ENCODE measurements at places on chromosomes 4 and X. TPM values are rescaled to one million over a fixed set of nuclear protein-coding genes. Genes with fewer than 3 reads are reported as not detected.
A peak's percentile ranks its signal among the peaks of the same experiment; 100 is the strongest.

PDE5A gene
- 74.6 TPM for polyA plus RNA-seq

ANKRD37 gene
- polyA plus RNA-seq = 14.1 TPM

DNA sequence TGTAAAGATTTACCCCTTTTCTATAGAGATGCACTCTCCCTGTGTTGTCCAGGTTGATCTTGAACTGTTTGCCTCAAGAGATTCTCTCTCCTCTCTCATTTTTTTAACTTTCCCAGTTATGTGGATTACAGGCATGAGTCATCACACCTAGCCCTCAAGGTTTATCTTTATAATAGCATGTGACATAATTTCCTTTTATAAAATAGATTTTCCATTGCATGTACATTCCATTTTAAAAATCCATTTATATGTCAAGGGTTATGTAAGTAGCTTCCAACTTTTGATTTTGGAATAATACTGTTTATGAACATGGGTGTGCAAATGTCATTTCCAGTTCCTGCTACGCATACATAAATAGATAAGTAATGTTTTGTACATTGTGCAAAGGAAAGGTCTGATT, 20.6 kb downstream of the ZNF721 start:
- no peak for DNase-seq

CXCL6 gene
- polyA plus RNA-seq = not detected

DNA sequence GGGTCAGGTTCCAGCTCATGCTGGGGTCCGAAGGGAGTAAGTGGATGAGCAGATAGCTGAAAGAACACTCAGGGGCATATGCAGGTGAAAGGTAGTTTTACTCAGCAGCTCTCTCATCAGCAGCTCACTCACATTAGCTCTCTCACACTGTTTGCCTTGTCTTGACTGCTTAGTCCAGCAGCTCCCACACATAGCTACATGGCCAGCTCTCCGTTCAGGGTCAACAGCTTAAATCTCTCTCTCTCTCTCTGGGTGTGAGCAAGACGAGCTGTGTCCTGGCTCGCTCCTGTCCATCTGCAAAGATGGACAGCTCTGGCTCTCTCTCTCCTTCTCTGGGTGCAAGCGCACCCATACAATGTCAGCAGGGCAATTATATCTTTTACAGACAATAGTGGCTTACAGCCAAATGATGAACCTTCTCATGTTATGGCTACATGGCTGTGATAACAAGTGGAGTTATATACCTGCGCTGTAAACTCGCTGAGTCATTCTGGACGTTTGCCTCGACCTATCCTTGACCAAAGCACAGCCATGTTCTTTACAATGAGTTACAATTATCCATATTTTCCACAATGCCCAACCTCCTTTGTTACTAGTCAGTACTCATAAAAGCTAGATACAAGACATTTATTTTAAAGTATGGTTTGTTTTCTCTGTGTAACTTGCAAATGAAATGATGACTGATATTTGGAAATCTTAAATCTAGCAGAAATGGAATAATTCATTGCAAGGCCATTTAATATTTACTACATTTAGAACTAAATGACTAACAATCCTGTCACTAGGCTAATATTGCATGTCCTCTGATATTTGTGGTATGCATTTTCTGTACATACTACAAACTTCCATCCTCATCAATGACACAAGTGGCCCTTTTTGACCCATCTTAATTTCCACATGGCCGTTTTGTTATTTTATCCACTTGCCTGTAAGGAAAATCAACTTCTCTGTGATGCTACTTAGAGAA, 9.3 kb downstream of the PAPSS1 start:
- no peak for DNase-seq

- DNase-seq = no peak
Measured at GRCh38 chrX:123167621-123168020, 16.5 kb upstream of the GRIA3 start.

DNA sequence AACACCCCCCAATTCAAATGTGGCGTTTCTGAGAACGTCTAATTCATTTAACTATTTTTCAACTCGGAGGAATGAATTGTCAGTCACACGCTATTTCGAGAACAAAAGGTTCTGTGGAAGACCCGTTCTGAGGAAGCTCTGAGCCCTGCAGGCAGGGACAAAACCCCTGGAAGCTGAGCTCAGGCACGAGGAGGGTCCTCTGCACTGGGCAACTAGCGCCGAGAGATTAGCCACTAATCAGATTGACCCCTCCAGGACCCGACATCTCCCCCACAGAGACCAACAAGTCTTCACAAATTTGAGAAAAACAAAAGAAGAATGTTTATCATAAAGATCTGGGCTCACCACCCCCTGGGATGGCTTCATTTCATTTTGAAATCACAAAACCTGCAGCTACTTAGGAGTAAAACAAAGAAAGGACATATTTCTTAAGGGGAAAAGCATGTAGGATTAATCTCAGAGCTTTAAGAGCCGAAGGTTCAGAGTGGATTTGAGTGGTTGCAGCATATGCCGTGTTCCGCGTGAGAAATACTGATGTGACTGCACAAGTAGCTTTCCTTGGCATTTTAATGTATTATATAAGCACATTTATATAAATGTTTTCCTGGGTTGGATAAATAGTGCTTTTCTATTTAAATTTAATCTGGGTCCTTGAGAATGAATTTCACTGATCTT, 41.8 kb downstream of the ADRA2C start:
- no peak for DNase-seq

ETDA gene
- 0.37 TPM for polyA plus RNA-seq

GRCh38 chr4:53711926-53712325, 120.6 kb upstream of the LNX1 start:
- DNase-seq = no peak

MAGEA1 gene
- not detected for polyA plus RNA-seq

- DNase-seq = no peak
Measured at GRCh38 chr4:188976644-188977115, 837.4 kb downstream of the TRIML1 start.

DNA sequence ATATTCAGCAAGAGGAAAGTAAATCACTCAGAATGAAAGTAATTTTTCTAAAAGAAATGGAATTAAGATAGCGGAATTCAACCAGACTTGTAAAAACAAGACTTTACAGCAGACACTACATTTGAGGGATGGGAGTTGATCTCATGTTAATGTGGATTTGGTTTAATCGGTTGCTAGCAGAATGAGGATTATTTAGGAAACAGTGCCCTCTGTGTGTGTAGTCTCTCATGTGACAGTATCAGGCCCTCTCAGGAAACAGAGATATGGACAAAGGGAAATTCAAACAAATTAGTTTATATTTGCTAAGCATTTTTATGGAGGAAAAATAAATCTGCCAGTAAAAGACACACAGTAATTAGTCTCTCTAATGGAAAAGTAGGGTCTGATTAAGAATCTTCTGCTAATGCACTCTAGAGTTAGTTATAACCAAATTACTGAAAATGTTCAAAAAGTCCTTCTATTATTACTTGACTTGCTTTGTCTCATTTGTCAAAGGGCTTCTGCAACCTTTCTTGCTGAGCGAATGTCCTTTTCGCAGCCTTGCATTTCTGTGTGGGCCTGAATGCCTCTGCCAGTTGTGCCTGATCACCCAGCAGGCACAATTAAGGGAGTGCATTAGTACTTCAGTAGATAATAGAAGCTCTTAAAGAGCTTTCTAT, 1282.3 kb upstream of the TENM3 start:
- DNase-seq = no peak

DNA sequence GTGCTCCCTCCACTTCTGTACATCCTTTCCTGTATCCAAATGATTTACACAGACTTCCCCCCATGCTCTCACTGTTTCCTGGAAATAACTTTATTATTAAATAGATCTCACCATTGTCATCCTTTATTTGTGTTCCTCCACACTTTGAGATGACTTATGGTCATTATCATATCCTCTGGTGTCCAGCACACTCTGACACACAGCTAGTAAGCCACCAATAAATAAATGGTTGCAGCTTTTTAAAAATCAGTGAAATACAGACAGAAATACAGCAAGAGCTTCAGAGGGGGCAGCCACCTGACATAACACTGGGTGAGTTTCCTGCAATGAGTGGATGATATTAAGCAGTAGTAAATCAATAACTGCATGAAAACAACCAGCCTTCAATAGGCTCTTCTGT, 2036.4 kb upstream of the AGA start:
- no peak for DNase-seq

DNA sequence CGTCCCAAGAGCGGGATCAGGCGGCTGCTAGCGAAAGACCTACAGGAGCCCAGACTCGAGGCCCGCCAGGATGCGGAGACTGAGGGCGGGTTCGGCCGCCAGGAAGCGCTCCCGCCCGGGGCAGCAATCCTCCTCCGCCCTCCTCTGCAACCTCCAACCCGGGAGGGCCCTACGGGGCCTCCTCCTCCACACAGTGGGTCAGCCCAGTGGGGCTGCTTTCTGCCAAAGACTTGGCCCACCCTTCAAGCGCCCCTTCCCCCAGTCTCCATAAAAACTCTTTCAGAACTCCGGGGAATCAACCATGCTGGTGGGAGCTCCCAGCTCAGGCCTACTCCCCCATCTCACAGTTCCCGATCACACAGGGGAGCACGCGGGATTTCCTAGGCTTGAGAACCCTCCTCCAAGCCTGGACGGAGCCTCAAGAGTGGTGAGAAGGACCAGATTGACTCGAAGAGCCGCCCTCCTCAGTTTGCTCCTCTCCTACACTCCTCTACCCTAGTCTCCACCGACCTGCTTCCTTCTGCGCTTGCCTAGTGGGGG, 77.5 kb downstream of the RLIM start:
- DNase-seq = no peak

F11 gene
- 0.86 TPM for polyA plus RNA-seq

GRCh38 chr4:123397144-123398065, 810 bp downstream of the SPRY1 start:
- peak; percentile 79 for DNase-seq

KCND1 gene
- polyA plus RNA-seq = 4.5 TPM

KDM5C gene
- 66.5 TPM for polyA plus RNA-seq

ETDC gene
- 1.2 TPM for polyA plus RNA-seq

NSG1 gene
- 59.0 TPM for polyA plus RNA-seq

DNA sequence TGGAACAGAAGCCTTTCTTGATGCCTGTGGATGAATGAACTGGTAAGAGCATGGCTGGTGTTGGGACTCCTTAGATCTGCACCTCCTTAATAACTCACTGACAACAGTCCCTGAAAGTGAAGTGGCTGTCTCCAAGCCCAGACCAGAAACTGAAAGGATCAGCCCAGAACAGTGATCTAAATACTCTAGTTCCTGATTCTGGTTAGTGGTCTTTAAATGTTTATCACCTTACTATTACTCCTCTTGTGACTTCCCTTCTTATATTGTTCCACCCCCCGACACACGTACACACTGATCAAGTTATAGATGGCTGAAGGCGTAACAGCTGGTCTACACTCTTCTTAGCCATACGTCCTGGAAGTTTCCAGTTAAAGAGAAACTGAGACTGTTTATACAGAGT, 33.8 kb upstream of the ARMCX2 start:
- no peak for DNase-seq

DNA sequence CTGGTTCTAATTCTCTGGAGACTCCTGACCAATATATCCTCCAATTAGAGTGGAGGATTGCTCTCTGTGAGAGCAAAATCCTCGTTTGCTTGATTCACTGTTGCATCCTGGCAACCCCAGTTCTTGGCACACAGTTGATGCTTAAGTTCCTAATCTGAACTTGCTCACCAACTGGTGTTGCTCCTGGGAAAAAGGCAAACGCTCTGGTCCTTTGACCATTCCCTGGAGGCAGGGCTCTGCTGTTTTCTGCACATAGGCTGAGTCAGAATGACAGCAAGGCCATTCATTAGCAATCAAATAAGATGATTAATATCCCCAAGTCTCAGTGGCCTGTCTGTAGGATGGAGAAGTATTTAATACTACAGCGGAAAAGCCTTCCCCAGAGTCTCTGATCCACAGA, 172.7 kb upstream of the TBC1D9 start:
- DNase-seq = no peak

CXCL10 gene
- 3.1 TPM for polyA plus RNA-seq

DNA sequence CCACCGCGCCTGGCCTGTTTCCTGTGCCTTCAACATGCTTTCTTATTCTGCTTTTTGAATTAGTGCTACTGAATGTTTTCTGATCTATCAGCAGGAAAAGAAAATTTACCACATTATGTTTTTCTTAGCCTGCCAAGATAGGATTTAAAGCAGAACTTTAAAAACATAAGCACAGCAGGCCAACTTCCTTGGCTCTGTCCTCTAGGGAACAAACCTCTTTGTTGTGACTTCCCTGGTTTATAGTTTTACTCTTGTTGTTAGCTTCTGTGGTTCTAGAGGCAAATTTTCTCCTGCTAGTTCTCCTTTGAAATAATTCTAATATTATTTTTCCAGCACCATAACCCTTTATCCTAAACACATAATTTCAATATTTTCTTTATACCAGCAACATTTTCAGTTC, 605.1 kb downstream of the ADGRL3 start:
- no peak for DNase-seq

DNA sequence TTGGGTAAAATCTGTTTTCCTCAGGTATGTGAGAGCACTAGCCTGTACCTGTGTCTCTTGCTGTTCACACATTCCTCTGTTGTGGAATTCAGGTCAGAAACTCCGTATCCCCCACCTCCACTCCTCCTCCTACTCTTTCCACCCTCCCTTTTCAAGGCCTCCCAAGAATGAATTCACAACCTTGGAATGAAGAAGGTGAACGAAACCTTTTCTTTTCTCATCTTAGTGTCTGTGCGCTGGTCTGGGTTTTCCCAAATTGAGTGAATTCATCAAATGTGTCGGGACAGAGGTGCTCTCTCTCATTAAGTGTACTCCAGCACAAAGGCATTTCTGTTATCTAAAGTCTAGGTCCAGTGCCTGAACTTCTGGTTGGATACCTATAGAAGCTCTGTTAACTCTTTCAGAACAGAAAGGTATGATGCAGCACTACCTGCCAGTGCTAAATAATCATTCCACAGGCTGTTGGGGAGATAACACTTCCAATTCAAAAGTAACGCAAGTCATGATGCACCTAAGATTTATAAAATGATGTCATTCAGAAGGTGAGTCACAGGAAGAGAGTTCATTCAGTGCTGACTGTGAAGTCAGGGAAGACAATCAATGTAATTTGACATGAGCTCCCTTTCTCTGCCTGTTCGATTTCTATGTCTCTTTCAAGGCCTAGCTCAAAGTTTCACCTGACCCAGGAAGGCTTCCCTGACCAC, 41.9 kb downstream of the COL4A6 start:
- no peak for DNase-seq

DNA sequence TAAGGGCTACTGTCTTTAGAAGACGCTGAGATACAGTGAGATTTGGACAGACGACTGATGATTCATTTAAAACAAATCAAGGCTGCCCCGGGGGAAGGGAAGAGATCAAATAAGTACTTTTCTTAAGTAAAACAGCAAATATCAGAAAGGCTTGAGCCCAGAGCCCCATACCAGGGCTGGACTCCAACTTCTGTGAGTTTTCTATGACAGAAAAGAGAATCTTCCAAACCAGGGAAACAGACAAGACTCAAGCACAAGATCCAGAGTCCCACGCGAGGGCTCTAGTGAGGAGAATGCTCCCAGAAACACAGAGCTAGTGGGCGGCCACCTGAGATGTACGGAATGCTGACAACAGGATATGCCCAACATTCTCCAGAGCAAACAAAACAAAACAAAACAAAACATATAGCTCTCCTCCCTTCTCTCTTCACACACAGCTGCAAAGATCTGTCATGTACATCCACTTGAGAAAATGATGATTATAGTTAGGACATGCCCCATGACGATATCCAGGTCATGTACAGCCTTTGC, 13.1 kb downstream of the ACSL1 start:
- DNase-seq = no peak
